Left cardiac atrium (tissue), 4 donors: ENCODE measurements at places on chromosomes 6 and 20. TPM values are rescaled to one million over a fixed set of nuclear protein-coding genes. Genes with fewer than 3 reads are reported as not detected.

MRPS10 gene
- 39.2 TPM for total RNA-seq

- DNase-seq: peak; percentile 63
Measured at GRCh38 chr6:42452171-42453030, 675 bp upstream of the TRERF1 start.

DNA sequence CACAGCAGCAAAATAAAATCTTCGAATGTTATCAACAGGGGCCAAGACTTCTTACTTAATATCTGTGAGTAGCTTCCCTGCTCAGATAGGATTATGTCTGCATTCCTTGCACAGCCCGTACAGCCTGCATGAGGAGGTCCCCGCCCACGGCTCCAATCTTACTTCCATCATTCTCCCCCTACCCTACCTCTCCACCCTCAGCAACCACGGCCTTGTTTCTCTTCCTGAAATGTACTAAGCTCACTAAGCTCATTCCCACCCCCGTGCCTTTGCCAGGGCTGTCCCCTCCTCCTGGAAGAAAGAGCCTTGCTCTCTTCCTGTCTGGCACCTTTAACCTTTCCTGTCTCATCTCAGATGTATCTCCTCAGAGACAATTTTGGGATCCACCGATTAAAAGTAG is 120.4 kb downstream of the BCAS1 start:
- DNase-seq: no peak

BCAS1 gene
- total RNA-seq: not detected

DNA sequence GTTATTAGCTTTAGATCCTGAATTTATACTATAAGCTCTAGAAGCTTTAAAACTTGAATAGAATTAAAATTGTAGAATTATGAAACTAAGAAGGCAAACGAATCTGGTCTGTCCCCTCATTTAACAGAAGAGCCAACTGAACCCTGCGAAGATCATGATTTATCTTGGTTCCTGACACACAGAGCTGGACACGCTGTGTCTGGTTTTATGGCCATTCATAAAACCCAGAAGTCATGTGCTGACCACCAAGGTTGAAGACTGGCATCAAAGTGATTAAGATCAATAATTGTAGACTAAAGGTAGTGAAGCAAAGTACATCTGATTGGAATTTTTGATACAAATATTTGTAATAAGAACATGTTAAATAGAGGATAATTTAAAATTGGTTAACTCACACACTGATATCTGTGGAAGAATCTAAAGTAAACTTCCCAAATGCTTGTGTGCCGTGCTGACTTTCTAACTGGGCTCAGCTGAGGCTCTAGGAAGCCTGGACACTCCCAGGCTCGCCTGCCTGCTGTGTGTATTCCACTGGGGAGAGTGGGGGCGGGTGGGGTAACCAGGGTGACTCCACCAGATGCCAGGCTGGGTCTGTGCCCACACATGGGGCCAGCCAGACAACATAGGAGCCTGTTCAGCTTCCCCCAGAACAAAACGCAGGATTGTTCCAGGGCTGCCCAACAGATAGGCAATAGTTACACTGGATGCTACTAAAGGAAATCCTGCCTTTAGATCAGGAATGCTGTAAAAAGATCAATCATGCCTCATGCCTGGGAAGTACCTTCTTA is 42.1 kb upstream of the SLC22A3 start:
- DNase-seq: no peak

SLC17A2 gene
- total RNA-seq: not detected

DNA sequence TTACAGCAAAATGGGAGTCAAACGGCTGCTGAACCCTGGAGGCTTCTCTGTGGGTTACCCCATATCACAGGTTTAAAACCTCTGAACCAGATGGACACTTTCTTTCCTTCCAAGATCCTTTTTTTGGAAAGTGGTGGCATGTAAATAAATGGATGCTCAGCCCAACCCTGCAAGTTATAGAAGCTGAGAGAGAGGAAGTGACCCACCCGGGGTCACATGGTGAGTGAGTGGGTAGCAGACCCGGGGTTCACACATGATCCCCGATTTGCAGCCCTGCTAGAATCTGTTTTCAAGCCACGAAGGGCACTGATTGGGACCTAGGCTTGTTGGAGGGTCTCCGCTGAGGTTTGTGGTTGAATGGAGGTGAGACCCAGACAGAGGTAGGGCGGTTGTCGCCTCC is 32.0 kb downstream of the SIRPA start:
- no peak for DNase-seq

DNA sequence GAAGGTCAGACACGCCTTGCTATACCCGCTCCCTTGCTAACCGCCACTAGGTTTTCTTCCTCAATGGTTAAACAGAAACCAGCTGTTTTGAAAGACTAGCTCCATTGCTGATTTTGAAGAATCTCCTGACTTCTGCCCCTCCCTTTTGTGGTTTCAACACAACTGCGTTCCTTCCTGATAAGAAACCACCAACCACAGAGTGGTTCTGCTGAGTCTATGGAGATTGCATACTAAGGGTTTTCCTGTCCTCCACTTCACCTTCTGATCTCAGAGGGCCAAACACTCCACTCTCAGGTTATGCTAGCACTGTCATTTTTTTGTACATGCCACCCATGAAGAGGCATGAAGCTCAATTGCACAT is 207.9 kb downstream of the MYLK4 start:
- DNase-seq: no peak

DNA sequence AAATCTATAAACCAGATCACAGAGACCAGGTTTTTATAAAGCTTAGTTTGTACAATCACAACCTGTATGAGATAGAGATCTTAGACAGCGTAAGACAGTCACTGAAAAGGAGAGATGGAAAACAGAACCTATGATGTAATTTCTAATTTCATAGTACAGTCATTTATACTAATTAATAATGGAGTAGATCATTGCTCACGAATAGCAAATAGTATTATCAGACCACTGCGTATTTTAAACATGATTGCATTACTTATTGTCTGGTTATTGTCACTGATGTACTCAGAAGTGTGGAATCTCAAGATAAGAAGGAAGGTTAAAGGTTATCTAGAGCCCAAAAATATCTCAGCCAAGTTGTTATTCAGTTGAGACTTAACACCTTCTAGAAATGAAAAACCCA is 115.6 kb downstream of the KHDC1L start:
- DNase-seq: no peak
